ENCODE measurements at places on chromosomes 7 and 10.
A peak's percentile ranks its signal among the peaks of the same experiment; 100 is the strongest.

DNA sequence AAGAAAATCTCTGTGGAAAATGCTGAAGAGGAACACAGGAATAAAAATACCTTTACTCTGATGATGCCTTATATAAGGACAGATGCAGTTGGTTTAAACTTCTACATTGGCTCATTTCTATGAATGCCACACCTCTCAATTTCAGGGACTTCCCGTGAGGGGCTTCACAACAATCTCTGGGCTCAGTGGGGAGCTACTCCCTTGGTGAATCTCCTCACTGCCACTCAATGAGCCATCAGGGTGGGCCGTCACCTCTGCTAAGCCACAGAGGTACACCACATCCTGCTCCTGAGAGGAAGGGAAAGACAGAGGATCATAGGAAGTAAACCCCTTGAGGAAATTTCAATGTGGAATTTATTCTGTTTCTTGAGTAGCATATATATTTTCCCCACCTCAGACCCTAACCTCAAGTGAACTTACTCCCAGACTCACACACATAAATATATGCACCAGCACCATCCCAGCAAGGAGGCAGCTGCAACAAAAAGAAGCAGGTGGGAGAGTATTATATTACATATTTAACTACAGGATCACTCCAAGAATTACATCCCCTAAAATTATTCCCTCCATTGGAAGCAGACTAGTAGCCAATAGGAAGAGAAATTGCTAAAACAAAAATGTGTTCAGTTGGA is 63.3 kb upstream of the PRSS1 start:
- no peak for DNase-seq

DNA sequence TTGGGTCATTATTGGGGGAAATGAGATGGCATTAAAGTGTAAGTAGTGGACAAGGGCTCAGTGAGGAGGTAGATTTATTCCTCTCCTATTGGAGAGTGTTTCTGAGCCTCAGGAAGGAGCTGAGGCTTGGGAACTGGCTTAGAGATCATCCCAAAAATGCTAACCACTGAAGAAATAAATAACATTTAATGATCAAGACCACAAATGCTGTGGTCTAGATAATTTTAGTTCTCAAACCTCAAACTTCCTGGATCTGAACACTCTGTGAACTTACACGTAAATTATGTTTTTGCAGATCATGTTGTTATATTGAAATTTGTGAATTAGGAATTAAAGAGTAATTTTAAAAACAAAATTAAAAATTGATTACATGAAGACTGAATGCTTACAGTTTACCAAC is 27.3 kb downstream of the MDFIC start:
- no peak for DNase-seq

- no peak for DNase-seq
These were observed 353.9 kb upstream of the MEOX2 start for GRCh38 chr7:16040346-16040745.

DNA sequence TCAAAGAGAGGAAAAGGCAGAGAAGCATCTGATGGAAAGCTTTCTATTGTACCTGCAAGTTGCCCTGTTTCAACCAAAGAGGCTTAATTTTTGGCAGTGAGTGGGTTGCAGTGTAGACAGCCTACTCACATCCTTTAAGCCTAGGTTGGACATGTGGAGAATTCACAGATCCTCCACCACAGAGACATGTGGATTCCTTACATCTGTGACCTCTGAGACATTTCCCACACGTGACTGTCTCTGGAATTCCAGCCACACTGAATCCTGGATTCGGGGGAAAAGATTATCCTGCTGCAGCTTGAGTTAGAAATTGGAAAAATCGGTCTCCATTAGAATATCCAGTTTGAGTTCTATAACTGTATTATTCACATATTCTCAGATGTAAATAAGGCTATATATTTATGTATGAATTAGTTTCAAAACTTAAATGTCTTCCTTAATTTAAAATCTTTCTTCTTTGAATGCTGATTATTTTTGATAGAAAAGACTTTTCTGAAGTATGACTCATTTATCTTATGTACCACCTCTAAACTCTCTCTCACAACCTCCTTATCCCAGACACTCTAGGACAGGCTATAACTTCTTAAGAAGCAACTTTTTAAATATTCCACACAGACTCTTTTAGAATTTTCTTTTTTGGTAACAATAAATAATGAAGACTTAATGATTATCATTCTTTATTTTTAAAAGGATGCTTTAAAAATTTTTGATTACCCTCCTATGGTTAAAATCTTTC is 123.3 kb downstream of the TWIST1 start:
- no peak for DNase-seq

- no peak for DNase-seq
These were observed 190.2 kb upstream of the MYO3A start for GRCh38 chr10:25743832-25744231.

DNA sequence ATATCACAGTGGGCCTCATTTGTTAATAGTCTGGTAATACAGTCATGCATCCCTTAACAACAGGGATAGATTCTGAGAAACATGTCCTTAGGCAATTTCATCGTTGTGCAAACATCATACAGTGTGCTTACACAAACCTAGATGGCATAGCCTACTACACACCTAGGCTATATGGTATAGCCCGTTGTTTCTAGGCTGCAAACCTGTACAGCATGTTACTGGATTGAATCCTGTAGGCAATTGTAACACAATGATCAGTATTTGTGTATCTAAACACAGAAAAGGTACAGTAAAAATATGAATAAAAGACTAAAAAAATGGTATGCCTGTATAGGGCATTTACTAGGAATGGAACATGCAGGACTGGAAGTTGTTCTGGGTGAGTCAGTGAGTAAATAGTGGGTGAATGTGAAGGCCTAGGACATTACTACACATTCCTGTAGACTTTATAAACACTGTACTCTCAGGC is 12.0 kb upstream of the RHOBTB1 start:
- DNase-seq: no peak

DNA sequence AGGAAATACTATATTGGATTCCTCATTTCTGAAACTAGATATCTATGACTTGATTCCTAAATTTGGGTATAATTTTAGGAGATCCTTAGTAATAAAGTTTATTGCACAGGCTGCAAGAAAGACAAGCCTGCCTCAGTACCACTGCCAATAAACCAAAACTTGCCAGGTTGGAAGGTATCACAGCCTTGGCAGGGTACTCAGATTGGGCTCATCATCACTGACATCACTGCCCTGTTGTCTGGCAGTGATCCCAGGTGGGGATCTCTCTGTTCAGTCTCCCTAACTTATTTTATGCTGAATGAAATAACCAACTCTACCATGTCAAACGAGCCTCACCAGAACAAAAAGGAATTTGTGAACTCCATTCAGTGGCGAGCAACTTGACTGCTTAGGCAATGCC is 18.8 kb downstream of the FIGNL1 start:
- DNase-seq: no peak

DNA sequence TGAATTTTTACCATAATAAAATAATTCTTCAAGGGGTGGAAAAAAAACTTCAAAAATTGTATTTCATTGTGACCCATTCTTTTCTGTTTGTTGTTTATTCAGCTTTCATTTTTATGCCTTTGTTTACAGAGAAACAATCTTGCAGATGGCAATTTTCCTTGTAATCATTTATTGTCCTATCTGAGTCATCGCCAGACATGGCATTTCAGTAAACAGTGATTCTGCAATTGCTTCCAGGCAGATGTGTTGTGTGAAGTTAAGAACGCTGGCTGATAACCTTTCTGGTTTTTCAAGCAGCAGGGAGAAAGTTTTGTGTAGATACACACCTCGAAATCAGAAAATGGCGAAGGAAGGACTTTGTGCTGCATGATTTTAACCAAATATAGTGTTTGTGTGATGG is 80.7 kb upstream of the RPA3 start:
- DNase-seq: no peak

GRCh38 chr10:1684991-1685390 is 52.3 kb downstream of the ADARB2 start:
- no peak for DNase-seq

- DNase-seq: no peak
These were observed 735.0 kb upstream of the ZWINT start for GRCh38 chr10:57096044-57096443.

DNA sequence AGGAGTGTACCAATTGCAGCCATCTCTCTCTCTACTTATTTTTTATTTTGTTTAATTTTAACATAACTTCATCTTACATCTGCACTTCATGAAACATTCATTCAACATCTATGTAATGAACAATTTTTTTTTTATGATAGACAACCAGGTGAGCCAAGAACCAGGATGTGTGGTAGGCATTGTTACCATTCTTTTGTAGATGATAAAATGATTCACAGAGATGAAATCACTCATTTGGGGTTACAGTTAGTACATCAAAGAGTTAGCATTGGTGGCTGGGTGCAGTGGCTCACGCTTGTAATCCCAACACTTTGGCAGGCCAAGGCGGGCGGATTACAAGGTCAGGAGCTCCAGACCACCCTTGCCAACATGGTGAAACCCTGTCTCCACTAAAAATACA is 127.8 kb downstream of the HDAC9 start:
- no peak for DNase-seq

GRCh38 chr10:11270135-11270857 is 252.6 kb downstream of the CELF2 start:
- peak; percentile 45 for DNase-seq

- DNase-seq: no peak
These were observed 62.0 kb downstream of the CFAP58 start for GRCh38 chr10:104415526-104416165.

DNA sequence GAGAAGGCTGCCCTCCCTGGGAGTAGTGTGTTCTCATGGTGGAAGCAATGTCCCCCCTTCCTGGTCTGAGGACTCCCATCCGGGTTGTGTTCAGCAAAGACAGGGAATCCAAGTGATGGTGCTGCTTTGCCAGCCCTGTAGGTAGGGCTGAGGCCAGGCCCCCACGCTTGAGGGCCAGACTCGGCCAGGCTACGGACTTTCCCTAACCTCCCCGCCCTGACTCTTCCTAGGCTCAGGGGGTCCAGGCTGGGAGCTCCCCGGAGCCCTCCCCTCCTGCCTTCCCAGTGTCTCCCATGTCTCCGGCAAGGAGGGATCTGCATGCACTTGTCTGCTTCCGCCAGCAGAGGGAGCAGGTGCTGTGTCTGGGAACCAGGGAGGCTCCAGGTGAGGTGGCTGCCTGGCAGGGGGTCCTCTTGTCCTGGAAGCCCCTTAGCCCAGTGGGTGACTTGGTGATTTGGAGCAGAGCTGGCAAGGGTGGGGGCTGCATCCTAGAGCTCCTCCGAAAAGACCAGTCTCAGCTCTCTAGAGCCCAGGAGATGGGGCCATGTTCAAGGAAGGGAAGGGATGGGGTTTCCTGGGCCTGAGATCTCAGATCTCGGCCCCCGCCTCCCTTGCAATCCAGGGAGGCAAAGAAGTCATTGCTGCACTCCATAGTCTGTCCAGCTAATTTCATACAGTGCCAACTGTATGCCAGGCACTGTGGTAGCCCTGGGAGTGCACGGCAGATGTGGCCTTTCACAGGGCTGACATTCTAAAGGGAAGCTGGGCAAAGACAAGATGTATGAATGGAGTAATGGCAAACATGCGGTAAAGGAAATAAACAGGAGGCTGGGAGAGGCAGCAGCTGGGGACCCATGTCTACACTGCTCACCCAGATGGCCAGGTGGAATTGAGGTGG is 20.3 kb upstream of the SFRP5 start:
- DNase-seq: peak; percentile 72

DNA sequence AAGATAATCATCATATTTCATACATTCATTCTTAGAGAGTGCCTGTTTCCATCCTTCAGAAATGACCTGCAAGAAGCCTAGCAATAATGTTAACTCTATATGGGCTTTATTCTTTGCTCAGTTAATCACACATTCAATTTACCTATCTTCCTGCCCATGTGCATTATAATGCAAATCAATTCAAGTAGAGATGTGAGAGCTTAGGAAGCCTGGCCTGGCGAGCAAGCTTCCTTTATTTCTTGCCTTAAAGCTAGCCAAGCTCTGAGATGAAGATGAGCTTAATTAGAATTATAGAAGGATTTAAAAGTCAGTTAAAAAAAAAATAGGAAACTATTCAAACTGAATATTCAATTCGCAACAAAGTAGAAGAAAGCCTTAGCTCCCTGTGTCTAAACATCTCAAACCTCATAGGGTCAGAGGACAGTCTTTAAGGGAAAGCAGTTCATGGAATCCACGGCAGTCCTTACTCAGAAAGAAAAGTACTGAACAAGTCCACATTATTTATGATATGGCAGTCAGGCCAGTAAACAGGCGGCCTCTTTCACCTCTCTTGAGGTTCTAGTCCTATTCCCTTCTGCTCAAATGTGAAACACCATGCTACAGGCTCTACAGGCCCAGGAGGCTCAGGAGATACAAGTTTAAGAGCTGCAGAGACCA is 214.1 kb downstream of the TFEC start:
- DNase-seq: no peak

DNA sequence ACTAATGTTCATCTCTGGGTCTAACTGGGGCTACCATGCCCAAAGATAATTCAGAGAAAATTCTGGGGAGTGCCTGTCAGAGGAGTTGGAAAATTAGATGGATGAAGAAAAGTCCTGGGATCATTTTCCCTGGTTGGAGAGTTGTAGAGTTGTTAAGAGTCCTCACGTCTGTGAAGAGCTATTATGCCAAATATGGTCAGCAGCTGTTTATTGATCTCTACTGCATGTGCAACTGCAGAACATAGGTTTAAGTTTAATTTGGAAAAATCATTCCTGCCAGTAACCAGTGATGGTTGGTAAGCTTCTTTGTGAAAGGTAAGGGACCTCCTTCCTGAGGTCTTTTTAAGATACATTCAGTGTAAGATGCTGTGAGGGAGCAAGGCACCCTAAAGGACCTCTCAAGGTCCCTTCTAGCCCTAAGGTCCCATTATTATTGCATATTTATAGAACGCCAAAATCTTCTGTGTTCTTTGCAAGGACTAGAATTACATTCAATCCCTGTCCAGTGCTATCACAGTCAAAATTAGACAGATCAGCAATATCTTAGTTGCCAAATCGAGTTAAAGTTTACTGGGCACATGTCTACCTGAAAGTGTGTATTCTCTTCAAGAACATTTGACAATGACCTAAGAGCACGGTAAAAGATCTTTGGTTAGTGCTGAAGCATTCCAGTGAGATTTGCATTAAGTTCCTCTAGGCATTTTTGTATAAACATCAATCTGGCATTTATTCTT is 62.7 kb downstream of the VTI1A start:
- no peak for DNase-seq

- DNase-seq: no peak
These were observed 11.7 kb downstream of the PRF1 start for GRCh38 chr10:70590655-70591416.

GRCh38 chr10:118910702-118911101 is 118.8 kb upstream of the NANOS1 start:
- no peak for DNase-seq

GRCh38 chr10:12501841-12502525 is 152.6 kb downstream of the CAMK1D start:
- no peak for DNase-seq

GRCh38 chr10:128178302-128178958 is 52.2 kb upstream of the MKI67 start:
- DNase-seq: peak; percentile 22
